Stimulated activated naive B cell treated with anti-CD40 and anti-IgM and Interleukin-4, amounts not matched to agents 10 μg/mL and 1 μg/mL and 100 μg/mL, for 72 hours (primary cell): ENCODE measurements at places on chromosomes 1 and 21.

DNA sequence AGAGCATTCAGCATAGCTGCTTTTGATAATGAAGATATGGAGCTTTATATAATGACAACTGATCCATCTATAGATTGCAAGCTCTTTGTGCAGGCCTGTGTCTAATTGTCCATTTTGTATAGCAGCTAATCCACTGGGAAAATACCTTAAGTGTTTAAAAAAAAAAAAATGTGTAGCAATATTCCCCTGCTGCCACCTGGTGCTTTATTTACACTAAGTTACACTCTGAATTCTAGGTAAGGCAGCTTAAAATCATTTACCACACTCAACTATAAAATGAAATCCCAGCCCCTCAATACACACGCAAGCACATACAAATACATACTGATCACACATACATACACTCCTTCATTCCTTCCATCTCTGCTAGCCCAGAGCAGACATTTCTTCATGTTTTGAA is 49.1 kb upstream of the BCL9 start:
- DNase-seq = no peak

DNA sequence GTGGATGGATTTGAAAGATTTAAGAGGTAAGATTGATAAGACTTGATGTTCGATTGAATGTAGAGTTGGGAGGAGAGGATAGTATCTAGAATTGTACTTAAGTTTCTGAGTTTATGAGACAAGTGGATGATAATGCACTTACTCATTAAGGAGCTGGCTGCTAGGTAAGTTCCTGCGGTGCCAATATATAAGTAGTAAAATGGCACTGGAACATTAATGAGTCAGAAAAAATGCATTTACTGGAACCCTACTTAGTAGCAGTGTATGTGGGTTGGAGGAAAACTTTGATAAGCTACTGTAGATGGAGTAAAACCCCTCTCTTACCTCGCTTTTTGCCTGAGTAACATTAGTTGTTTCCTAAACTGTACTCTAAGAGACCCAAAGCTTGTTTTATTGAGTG is 68.2 kb downstream of the ZFYVE9 start:
- no peak for DNase-seq

- DNase-seq = no peak
These were observed 651 bp downstream of the ZBTB8A start for GRCh38 chr1:32539584-32540571.

DNA sequence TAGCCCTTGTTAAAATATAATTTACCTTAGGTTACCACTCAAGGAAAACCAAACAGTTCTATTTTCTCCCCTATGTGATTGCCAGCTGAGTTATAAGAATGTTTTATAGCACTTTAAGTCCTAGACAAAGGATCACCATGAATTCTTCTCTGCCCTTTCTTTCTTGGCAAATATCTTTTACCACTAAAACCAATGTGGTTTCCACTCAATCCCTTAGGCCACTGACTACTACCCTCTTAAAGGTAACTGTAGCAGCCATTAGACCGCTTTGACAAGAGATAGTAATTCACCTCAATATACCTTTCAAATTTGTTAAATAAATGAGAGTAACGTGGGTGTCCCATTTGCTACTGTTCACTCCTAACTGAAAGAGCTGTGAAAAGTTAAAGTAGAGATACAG is 307.9 kb upstream of the PRMT6 start:
- no peak for DNase-seq

GRCh38 chr1:45013551-45014209 is 1.6 kb downstream of the UROD start:
- no peak for DNase-seq

- no peak for DNase-seq
These were observed 4.1 kb downstream of the SLX9 start for GRCh38 chr21:44943686-44944550.

GRCh38 chr1:94609619-94610018 is 68.1 kb upstream of the F3 start:
- no peak for DNase-seq

- no peak for DNase-seq
These were observed 5.0 kb downstream of the PRELP start for GRCh38 chr1:203480525-203481084.

- no peak for DNase-seq
These were observed 81.1 kb upstream of the SLFNL1 start for GRCh38 chr1:41102653-41103052.

DNA sequence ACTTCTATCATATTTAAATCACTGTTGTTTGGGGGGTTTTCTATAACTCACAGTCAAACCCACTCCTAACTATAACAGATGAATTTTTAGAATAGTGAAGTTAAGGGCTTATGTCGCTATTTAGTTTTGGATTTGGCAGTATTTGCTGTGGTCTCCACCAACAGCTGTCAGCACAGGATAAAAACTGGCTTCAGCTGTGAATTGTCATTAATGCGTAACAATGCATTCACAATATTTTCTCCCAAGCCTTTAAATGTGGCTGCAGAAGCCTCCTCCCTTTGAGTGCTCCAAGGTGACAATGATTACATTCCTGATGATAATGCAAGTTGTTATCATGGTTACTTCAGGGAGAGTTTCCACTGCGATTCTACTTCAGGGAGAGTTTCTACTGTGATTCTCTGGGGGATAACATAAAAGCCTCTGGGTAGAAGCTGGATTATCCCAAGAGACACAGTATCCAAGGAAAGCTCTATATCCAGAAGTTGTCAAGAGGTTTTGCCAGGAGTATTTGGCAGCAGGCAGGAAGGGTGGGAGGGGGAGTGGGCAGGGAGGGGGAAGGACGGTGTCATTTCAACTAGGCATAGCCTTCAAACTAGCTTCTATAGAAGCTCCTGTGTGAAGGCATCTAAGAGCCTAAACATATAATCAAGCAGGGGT is 14.9 kb upstream of the SMIM12 start:
- DNase-seq = no peak

DNA sequence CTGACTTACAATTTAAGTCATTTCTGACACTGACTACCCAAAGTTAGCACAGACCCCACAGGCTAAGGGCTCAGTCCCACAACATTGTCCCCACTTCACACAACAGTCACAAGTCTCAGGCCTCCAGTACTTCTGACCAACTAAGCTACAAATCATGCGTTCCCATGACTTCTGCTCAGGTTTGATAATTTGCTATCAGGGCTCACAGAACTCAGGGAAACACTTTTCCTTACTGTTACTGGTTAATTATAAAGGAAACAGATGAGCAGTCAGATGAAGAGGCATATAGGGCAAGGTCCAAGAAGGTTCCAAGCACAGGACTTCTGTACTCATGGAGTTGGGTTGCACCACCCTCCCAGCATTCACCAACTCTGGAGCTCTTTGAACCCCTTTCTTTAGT is 151.2 kb upstream of the TNR start:
- no peak for DNase-seq

DNA sequence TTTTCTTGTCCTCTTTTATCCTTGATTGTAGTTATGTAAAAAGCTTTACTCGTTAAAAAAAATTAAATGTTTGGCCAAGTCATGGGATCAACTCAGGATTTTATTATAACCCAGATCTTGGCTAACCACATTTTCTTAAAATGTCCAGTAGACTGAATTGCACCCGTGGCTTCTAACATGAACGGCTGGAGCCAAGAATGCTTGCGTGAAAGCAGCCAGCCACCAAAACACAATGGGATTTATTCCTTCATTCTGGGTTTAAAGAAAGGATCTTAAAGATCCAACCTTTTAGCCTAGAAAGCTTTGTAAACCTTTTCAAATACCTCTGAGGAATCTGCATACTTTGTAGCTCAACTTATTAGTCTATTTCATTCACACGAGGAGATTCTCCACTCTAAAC is 404.4 kb downstream of the USP25 start:
- DNase-seq = no peak

DNA sequence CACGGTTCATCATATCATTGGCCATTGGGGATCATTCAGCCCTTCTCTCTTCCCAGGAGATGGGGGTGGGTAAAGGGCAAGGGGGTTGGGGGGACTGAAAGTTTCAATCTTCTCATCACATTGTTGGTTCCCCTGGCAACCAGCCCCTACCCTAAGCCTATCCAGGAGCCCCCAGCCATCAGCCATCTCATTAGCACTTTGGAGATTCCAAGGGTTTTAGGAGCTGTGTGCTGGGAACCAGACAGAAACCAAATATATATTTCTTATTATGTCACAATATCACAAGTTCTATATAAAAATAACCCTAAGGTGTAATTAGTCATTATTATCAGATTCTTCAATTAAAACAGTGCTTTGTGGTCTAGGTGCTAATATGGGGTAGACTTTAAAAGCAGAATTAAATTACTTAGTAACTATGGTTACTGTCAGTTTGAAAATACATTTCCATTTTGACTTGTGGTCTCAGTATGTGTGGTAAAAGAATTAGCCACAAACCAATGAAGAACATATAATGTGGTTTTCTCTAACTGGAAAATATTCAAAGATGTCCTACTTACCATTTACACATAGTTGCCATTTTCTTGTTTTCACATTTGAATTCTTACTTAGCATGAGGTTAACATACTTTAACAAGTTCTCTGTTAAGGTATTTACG is 28.1 kb downstream of the IL23R start:
- DNase-seq = no peak

DNA sequence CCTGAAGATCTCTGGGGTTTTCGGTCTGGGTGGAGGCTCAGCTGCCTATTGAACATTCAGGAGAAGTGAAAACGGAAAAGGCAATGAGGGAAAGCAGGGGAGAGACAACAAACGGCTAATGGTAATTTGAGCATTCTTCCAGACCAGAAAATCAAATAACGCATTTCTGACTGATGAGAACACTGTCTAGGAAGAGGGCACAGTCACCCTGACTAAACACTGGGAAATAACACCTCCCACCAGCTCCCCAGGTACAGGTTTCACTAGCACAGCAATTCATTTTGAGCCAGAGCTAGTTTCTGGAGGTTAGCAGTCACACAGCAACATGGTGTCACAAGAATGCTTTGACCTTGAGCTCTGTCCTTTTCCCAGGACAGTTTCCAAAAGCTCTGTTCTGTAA is 21.1 kb downstream of the NCF2 start:
- DNase-seq = no peak

- no peak for DNase-seq
These were observed 32.6 kb upstream of the A3GALT2 start for GRCh38 chr1:33353531-33353930.

GRCh38 chr1:228552596-228553176 is 65.5 kb downstream of the RNF187 start:
- DNase-seq = no peak

- no peak for DNase-seq
These were observed 91.1 kb downstream of the DMRTB1 start for GRCh38 chr1:53550201-53550741.

GRCh38 chr1:167165948-167166689 is 54.6 kb upstream of the POU2F1 start:
- DNase-seq = no peak

GRCh38 chr1:115978292-115978941 is 2.1 kb downstream of the SLC22A15 start:
- DNase-seq = no peak

DNA sequence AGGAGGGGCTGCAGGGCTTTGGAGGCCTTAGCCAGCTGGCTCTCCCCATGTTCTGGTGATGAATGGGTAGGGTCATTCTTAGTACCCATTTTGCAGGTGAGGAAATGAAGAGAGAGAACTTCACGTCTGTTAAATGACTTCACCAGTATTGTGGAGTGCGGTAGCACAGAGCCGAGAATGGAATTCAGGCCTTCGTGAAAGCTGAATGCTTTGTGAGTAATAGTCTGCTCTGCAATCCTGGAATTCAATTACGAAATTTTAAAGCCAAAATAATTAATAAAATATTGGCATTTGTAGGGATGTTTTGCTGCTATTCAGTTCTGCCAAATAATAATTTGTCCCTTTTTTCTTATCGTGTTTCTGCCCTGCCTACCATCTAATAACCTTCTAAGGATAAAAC is 197.7 kb downstream of the GREM2 start:
- DNase-seq = no peak

GRCh38 chr1:163315773-163316374 is 5.9 kb upstream of the NUF2 start:
- no peak for DNase-seq

GRCh38 chr1:216566641-216567205 is 143.5 kb upstream of the USH2A start:
- no peak for DNase-seq

- no peak for DNase-seq
These were observed 33.6 kb downstream of the PRDM16 start for GRCh38 chr1:3102641-3103040.

DNA sequence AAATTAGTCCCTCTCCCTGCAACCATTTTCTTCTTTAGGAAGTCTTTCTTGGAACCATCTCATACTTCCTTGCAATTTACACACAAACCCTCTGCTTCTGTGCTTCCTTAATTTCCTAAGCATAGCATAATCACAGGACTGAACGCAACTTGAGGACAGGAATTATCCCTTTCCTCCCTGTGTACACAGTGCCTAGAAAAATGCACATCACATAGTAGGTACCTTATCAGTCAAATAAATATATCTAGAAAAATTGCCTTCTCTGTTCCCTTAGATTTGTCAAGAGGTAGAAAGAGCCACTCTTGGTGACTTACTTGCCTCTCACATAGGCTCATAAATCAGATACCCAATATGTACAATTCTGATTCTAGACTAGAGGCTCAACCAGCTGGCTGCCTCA is 4.9 kb downstream of the ASPM start:
- no peak for DNase-seq

DNA sequence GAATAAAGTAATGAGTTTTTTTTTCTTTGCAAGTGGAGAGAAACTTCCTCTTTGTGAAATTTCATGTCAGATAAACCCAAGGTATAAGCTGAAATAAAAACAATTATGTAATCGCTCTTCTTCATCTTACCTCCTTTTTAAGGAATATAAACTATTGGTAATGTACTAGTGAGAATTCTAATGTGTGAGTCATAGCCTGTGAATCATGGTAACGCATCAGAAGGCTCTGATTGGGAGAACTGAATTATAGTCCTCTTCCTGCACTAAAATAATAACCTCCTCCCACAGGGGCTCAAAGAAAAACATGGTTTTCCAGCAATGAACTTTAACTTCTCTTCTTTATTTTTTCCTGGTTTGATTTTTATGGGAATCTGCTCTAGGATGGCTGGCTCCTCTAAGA is 57.1 kb upstream of the COX20 start:
- DNase-seq = no peak

- no peak for DNase-seq
These were observed 108.0 kb downstream of the ENAH start for GRCh38 chr1:225544924-225545323.

- DNase-seq = peak; percentile 87
These were observed at the start of gene AHDC1 for GRCh38 chr1:27603681-27604578. Gene AHDC1 (minus strand): TSS chr1:27604144. CDS start chr1:27552115, 52,029 bp downstream.

- no peak for DNase-seq
These were observed 35.7 kb upstream of the PLA2G4A start for GRCh38 chr1:186792870-186793581.

DNA sequence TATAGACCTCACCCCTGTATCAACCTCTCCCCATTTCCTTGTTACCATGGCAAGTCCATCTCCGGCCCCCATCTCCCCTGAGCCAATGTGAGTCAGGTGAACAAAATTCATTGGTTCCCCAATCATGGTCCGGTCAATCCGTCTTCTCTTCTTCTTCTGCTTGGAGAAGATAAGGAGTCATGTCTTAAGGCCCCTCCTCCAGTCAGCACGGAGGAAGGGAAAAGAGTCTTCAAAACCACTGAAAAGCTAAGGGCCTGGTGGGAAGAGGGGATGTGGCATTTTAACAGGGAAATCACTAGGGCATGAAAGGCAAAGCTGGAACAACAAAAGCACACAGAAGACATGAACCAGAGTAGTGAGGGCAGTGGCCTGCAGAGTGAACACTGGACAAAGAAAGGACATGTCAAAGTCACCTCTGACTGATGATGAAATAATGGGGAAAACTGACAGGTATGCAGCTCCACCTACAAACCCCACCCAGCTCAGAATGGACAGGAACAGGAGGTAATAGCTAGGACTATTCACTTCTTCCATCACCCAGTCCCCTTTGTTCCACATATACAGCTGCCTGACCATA is 4.4 kb downstream of the CDC42SE1 start:
- no peak for DNase-seq
